Activated CD4-positive, alpha-beta T cell treated with anti-CD3 and anti-CD28 coated beads for 4 hours (primary cell): ENCODE measurements at places on chromosomes 1 and 21.

DNA sequence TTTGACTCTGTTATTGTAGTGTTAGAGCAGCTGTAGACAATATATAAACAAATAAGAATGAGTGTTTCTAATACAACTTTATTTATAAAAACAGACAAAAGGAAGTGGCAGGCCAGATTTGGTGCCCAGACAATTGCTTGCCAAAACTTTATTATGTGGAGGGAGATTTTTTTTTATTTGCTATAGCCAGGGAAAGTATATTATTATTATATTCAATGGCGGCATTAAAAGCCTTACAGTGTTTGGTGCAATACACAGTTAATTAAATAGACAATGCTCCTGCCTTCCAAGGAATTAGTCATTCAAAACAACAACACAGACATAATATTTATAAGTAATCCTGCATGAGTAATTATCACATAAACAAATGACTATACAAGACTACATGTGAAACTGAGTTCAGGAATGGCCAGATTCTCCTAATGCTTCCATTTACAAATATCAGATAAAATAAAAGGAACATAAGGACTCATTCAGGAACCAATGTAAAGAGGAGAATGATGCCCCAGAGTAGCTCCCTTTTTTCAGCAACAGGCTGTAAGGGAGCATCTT is 10.6 kb upstream of the RC3H1 start:
- DNase-seq = no peak

DNA sequence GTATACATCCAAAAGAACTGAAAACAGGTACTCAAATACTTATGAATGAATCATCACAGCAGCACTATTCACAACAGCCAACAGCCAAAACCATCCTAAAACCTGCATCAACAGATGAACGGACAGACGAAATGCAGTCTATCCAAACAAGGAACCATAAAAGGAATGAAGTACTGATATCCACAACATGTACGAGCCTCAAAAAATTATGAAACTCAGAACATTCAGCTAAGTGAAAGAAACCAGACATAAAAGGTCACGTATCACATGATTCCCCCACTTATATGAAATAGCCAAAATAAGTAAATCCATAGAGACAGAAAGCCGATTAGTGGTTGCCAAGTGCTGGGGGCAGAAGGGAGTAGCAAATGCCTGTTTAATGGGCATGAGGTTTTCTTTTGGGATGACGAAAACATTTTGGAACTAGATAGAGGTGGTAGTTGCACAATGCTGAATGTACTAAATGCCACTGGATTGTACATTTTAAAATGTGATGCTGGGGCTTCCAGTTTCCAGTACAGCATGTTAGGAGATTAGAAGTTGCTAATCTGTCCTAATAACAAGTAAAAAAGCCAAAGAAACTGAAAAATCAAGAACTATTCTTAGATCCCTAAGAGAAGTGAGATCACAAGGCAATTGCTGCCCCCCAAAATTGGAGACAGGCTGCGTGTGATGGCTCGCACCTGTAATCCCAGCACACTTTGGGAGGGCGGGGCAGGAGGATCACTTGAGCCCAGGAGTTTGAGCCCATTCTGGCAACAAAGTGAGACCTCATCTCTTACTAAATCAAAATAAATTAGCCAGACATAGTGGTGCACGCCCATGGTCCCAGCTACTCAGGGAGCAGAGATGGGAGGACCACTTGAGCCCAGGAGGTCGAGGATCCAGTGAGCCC is 25.3 kb downstream of the CLSTN1 start:
- no peak for DNase-seq

DNA sequence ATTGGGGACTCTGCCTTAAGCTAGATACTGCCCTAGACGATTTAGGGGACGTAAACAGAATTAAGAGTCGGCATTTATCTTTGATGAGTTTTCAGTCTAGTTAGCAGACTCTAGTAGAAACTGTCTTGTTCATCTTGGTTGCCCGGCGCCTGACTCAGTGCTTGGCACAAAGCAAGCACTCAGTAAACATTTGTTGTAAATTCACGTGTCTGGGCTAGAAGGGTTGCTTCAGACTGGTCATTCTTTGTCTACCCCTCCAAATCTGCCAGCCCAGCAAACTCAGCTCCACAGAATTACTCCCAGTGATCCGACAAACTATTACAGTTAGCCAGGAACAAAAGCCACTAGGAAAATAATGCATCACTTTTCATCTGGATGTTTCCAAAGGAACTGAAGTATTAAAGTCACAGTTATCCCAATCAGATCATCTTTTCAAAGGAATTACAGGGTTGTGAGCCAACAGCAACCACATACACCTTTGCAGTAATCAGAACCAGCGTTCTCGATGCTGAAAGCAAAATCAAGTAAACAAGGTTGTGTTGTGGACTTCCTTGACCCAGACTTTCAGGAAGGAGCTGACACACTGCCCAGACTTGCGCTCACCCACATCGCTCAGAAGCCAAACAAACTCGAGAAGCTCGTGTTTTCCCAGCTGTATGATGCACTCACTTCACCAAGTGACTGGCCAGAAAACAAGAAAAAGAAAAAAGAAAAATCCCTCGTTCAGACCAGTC is 66.5 kb upstream of the GADD45A start:
- no peak for DNase-seq

DNA sequence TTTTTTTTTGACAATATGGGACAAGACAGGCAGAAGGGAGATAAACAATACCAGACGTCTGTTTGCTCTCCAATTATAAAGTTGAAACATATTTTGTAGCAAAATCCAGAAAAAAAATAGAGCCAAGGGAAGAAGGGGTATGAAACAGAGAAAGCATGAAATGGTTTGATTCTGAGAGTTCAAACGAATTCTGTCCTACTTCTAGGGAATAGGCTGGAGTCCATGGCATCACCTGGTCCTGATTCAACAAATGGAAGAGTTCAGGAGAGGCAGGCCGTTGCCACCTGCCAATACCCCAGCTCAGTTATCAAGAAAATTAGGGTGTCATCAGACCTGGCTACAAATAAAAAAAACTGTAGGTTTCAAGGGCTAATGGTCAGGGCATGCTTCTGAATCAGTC is 71.8 kb downstream of the CLSTN1 start:
- DNase-seq = no peak

DNA sequence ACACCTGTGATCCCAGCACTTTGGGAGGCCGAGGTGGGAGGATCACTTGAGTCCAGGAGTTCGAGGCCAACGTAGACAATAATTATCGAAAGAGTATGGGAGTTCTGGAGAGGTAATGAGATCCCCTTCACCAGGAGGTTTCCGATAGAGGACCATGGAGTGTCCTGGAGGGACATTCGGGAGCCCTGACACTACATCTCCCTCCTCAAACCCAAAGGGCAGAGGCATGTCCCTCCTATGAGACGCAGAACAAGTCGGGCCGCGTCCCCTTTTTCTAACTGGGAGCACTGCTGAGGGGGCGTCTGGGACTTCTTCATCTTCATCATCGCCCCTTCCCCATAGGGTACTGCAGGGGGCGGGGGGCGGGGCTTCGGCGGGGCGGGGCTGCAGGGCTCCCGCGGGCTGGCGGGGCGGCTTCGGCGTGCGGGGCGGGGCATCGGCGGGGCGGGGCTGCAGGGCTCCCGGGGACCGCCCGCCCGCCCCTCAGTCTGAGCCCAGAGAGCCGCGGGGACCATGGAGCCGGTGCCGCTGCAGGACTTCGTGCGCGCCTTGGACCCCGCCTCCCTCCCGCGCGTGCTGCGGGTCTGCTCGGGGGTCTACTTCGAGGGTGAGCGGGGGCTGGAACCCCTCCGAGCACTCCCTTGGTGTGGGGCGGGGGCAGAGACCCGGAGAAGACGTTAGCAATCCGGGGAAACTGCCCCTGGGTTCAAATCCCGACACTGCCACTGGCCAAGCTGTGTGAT is at the start of gene THEMIS2:
TSS of gene THEMIS2 (plus strand) at position 486 of the 743 bp plus-strand sequence. CDS start at position 514, 28 bp downstream.
- DNase-seq = peak; percentile 75

DNA sequence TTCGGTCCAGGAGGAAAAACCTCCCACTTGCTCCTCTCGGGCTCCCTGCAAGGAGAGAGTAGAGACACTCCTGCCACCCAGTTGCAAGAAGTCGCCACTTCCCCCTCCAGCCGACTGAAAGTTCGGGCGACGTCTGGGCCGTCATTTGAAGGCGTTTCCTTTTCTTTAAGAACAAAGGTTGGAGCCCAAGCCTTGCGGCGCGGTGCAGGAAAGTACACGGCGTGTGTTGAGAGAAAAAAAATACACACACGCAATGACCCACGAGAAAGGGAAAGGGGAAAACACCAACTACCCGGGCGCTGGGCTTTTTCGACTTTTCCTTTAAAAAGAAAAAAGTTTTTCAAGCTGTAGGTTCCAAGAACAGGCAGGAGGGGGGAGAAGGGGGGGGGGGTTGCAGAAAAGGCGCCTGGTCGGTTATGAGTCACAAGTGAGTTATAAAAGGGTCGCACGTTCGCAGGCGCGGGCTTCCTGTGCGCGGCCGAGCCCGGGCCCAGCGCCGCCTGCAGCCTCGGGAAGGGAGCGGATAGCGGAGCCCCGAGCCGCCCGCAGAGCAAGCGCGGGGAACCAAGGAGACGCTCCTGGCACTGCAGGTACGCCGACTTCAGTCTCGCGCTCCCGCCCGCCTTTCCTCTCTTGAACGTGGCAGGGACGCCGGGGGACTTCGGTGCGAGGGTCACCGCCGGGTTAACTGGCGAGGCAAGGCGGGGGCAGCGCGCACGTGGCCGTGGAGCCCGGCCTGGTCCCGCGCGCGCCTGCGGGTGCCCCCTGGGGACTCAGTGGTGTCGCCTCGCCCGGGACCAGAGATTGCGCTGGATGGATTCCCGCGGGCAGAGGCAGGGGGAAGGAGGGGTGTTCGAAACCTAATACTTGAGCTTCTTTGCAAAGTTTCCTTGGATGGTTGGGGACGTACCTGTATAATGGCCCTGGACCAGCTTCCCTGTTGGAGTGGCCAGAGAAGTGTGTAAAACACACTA is 45.3 kb downstream of the MRPL39 start:
- peak; percentile 86 for DNase-seq

GRCh38 chr1:10065344-10065685 is 32.6 kb downstream of the UBE4B start:
- DNase-seq = no peak

- no peak for DNase-seq
Observed at GRCh38 chr1:93437976-93438605, 9.8 kb upstream of the FNBP1L start.

GRCh38 chr1:222644636-222644980 is 26.7 kb downstream of the MIA3 start:
- DNase-seq = no peak

GRCh38 chr21:38815060-38815405 is 9.3 kb downstream of the ETS2 start:
- no peak for DNase-seq

DNA sequence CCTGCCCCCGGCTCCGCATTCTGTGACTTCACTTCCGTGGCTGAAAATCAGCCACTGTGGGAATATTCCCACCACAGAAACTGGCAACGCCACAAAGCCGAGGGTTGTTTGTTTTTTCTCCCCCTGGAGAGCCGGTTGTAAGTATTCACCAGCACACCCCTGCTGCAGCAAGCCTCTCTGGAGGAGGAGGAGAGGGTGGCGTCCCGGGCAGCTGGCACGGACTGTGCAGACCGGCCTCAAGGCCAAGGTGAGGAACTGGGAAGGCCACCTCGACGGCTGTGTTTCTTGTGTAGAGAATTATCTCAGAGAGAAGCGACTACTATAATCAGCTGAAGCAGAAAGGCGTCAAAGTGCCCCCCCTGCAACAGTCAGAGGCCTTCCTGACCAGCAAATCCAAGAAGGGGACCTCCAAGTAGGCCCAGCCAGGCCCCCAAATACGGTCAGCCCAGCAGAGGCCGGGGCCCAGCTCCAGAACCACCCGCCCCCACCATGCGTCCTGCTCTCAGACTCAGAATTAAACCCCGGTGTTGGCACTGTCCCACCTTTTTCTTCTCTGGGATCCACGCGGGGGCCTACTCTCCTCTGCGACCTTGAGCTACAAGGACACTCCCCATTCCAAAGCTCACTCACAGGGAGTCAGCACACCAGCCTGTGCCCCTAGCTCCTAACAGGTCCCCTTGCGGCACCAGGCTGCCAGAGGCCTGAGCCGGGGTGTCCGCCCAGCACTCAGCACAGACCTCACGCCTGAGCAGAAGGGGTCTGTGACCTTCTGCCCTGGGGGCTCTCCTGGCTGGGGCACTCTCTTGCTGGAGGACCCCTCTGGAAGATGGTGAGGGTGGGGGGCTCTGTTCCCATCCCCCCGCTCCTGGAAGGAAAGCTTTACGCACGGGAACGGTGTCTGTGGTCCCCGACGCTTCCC is 1.2 kb upstream of the SMIM1 start:
- no peak for DNase-seq

DNA sequence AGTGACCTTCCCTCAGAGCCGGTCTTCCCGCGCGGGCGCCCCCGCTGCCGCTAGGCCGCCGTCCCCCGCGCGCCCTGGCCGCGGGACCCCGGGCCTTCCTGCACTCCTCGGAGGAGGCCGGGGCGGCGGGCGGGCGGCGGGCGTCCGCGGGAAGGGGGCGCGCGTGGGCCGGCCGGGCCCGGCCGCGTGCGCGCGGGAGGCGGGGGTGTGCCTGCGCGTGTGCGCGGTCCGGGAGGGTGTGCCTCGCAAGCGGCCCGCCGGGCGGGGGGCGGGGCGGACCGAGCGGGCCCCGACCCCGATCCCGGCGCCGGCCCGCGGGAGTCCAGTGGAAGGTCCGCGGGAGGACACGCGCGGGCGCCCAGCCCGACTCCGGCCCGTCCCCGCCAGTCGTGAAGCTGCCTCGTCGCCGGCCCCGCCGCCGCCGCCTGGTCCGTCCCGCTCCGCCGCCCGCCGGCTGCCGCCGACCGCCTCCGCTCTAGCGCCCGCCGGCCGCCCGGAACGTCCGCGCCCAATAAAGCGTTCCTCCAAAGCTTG is 438 bp downstream of the MRPS6 start:
- DNase-seq = peak; percentile 48

GRCh38 chr21:42522271-42522670 is 8.6 kb downstream of the SLC37A1 start:
- DNase-seq = no peak

DNA sequence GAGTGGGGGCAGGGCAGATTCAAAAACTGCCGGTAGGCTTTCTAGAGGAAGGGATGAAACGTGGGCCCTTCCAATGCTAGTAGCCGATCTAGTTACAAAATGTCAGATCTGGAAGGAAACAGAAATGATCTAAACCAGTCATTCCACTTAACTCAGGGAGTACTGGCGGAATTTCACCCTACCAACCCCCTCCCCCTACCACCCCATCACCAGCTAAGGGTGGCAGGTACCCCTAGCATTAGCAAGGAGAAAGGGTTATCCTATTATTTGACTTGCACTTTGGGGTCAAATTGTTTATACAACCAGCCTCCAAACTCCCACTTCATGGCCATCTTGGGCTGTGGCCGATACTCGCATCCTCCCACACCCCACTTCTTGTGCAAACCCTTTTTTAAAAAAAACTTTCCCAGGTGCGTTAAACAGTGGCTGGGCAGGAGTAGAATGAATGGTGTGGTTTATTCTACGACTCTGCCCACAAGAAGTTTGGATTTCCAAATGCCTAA is 644 bp upstream of the MRPL24 start:
- DNase-seq = no peak

- DNase-seq = no peak
Observed at GRCh38 chr1:101116006-101116405, 90.4 kb upstream of the DPH5 start.

GRCh38 chr1:93304716-93305138 is 41.0 kb upstream of the DR1 start:
- peak; percentile 62 for DNase-seq

- DNase-seq = no peak
Observed at GRCh38 chr21:38329162-38329561, 72.4 kb downstream of the KCNJ15 start.
